ENCODE measurements at places on chromosomes 11 and 22. TPM values are rescaled to one million over a fixed set of nuclear protein-coding genes. Genes with fewer than 3 reads are reported as not detected.

SYTL2 gene
- 39.8 TPM for total RNA-seq

MIAT gene
- 10.2 TPM for total RNA-seq

DNA sequence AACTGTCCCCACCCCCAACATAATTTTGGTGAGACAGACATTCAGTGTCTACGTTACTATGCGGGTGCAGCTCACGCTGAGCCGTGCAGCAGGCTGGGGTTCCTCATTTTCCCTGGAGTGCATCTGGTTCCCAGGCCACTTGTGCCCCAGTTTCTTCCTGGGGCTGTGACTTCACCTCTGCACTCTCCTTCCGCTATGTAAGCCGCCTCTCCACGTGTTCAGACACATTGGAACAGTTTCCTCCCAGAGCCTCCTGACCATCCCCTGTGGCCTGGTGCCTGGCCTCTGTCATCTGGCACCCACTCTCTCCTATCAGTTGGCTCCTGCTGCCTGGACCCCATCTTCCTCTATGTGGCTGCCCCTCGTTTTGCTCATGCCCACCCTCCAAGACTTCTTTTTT lies 46.2 kb upstream of the A4GALT start:
- no peaks in the 10 kb centered on the region for H3K36me3 ChIP-seq
- no peak for DNase-seq
- no peak overlapping the region for H3K4me3 ChIP-seq
- H3K27ac ChIP-seq: no peak overlapping the region

DNA sequence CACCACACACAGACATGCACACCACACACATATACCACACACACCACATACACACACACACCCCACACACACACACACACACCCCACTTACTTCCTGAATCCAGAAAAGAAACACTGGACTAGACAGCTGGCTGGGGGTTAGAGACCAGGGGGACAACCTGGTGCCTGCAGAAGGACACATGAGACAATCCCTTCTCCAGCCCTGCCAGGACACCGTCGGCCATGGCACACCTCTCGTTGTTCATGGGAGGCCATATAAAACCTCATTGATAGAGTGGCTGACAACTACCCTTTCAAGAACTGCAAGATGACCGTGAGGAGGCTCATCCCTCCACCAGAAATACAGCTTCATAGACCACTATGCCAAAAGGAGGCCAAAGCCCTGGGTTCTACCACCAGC lies 54.3 kb downstream of the IGSF9B start:
- no peaks in the 10 kb centered on the region for H3K27me3 ChIP-seq
- no peaks in the 10 kb centered on the region for H3K36me3 ChIP-seq
- no peak for DNase-seq
- H3K27ac ChIP-seq: no peak overlapping the region
- no peaks in the 10 kb centered on the region for H3K4me1 ChIP-seq

DNA sequence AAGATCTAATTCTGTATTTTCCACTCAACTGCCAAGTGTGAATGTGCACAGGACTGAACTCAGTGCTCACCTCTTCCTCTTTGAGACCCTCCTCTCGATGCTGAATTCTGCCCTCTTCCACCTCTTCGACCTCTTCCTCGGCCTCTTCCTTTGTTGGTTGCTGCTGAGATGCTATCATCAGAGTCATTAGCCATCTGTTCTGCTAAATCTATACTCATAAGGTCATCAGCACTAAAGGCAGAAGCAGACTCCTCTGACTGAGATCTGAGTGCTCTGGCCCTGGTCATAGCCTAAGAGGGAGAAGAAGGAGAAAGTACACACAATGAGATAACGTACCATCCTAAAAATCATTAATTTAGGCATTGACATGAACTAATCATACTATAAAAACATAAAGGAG lies 45.9 kb upstream of the GPR83 start:
- no peak overlapping the region for H3K4me3 ChIP-seq
- H3K27ac ChIP-seq: no peak overlapping the region
- DNase-seq: no peak
- no peaks in the 10 kb centered on the region for H3K27me3 ChIP-seq
- H3K4me1 ChIP-seq: peaks cover 9% of the 10 kb centered on the region

DNA sequence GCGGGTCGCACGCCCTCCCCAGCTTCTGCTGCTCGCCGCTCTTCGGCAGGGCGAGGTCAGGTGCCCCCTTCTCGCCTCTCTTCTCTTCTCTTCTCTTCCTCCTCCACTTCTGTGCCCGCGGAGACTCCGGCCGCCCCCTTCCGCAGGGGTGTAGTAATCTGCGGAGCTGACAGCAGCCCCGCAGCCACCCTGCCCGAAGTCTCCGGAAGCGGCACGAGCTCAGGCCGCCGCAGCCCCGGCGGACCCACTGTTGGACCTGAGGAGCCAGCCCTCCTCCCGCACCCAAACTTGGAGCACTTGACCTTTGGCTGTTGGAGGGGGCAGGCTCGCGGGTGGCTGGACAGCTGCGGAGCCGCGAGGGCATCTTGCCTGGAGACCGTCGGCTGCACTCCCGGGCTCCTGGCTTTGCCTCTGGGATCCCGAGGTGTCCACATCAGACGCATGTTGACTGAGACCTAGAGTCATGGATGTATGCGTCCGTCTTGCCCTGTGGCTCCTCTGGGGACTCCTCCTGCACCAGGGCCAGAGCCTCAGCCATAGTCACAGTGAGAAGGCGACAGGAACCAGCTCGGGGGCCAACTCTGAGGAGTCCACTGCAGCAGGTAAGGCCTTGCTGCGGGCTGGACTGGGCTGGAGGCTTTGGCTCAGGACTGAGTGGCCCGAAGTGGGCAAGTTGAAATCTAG lies 486 bp downstream of the STIM1 start:
- peak overlapping the region; percentile 73 for H3K4me3 ChIP-seq
- peaks cover 3% of the 10 kb centered on the region for H3K4me1 ChIP-seq
- no peaks in the 10 kb centered on the region for H3K36me3 ChIP-seq
- DNase-seq: peak; percentile 21

- H3K36me3 ChIP-seq: peaks cover 2% of the 10 kb centered on the region
- H3K4me1 ChIP-seq: peaks cover 2% of the 10 kb centered on the region
- H3K27ac ChIP-seq: no peak overlapping the region
Measured at GRCh38 chr22:42842658-42843370, 14.3 kb downstream of the ARFGAP3 start.

GRCh38 chr22:25566186-25566897 lies 1.9 kb downstream of the GRK3 start:
- peaks cover 5% of the 10 kb centered on the region for H3K27me3 ChIP-seq
- no peak overlapping the region for H3K4me3 ChIP-seq
- peaks cover 3% of the 10 kb centered on the region for H3K4me1 ChIP-seq
- no peak for DNase-seq
- no peaks in the 10 kb centered on the region for H3K36me3 ChIP-seq

DNA sequence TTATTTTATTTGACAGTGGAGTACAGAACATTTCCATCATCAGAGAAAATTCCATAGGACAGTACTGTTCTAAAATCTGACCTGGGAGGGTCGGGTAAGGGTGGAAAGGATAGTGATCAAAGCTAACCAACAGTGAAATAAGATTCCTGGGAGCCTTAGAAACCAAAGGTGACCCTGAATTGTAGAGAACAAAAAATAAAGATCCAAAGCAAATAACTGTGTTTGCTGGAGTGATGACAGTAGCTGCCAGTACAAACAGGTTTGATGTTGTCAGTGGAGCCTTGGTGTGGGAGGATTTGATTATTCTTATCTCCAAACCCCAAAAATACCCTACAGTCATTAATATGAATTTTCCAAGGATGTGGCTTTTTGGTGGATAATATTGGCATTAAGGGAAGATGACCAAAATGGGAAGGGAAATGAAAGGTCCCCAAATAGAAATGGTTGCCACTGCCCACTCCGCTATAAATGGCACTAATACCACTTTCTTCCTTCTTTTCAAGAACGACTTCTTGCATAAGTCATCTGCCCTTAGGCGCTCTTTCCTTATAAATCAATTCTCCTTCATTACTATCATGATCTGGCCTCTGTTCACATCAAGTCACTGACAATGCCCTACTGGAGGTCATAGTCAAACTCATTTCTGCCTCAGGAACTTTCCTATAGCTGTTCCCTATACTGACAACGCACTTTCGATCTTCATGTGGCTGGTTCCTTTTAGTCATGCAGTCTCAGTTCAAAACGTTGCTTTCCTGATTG lies 44.4 kb downstream of the EHF start:
- no peaks in the 10 kb centered on the region for H3K27me3 ChIP-seq
- H3K4me1 ChIP-seq: no peaks in the 10 kb centered on the region
- no peak overlapping the region for H3K4me3 ChIP-seq
- H3K27ac ChIP-seq: no peak overlapping the region

- H3K27ac ChIP-seq: no peak overlapping the region
- no peaks in the 10 kb centered on the region for H3K36me3 ChIP-seq
- peaks cover 4% of the 10 kb centered on the region for H3K27me3 ChIP-seq
- H3K4me3 ChIP-seq: no peak overlapping the region
Measured at GRCh38 chr22:44298406-44299091, 14.2 kb downstream of the SHISAL1 start.

GRCh38 chr11:73308003-73308960 lies at the start of gene ARHGEF17:
Gene ARHGEF17, plus strand, starts transcription at chr11:73308276. Its CDS starts 363 bp downstream, at chr11:73308639.
- peak; percentile 83 for DNase-seq
- peaks cover 12% of the 10 kb centered on the region for H3K4me1 ChIP-seq
- no peaks in the 10 kb centered on the region for H3K27me3 ChIP-seq
- H3K27ac ChIP-seq: peak within 1 kb of the TSS; percentile 95
- H3K4me3 ChIP-seq: peak within 1 kb of the TSS; percentile 57

- no peaks in the 10 kb centered on the region for H3K27me3 ChIP-seq
- peaks cover 1% of the 10 kb centered on the region for H3K36me3 ChIP-seq
- no peak for DNase-seq
- no peak overlapping the region for H3K27ac ChIP-seq
- peaks cover 8% of the 10 kb centered on the region for H3K4me1 ChIP-seq
- H3K4me3 ChIP-seq: no peak overlapping the region
Measured at GRCh38 chr22:42905217-42905616, 48.1 kb upstream of the ARFGAP3 start.
